Naive thymus-derived CD8-positive, alpha-beta T cell (primary cell): ENCODE measurements at places on chromosomes 4 and X. TPM values are rescaled to one million over a fixed set of nuclear protein-coding genes. Genes with fewer than 3 reads are reported as not detected.

Gene HTN1
- total RNA-seq, result not detected

Gene SRPK3
- total RNA-seq, result not detected

Gene CXorf65
- total RNA-seq, result 40.4 TPM

Gene TRIML2
- total RNA-seq, result not detected

Gene CD38
- 3.2 TPM for total RNA-seq

Gene SSX4
- total RNA-seq, result not detected

Gene MANBA
- 34.8 TPM for total RNA-seq

Gene FGF13
- total RNA-seq, result not detected

Gene RBPJ
- 59.6 TPM for total RNA-seq

Gene GRPR
- total RNA-seq, result not detected

Gene FRG2
- not detected for total RNA-seq

Gene TEX13D
- total RNA-seq, result not detected

Gene SMARCA5
- 52.9 TPM for total RNA-seq

Gene ELOVL6
- 2.1 TPM for total RNA-seq

Gene NR0B1
- total RNA-seq, result not detected

Gene AADAT
- not detected for total RNA-seq

Gene RHOXF2
- total RNA-seq, result not detected

Gene RASSF6
- not detected for total RNA-seq

Gene ASB12
- total RNA-seq, result 0.29 TPM

Gene PQBP1
- total RNA-seq, result 66.4 TPM

Gene ZNF711
- 2.3 TPM for total RNA-seq

Gene TMEM35A
- total RNA-seq, result not detected

Gene SASH3
- total RNA-seq, result 158 TPM

Gene ARHGAP6
- not detected for total RNA-seq

Gene SLC9B1
- 6.4 TPM for total RNA-seq

Gene ANOS1
- total RNA-seq, result not detected

Gene CT83
- total RNA-seq, result not detected

Gene GATA1
- not detected for total RNA-seq

Gene NPY2R
- total RNA-seq, result not detected

Gene SPATA4
- not detected for total RNA-seq

Gene RTL3
- not detected for total RNA-seq

Gene WDFY3
- total RNA-seq, result 1.0 TPM

Gene PLAC8
- total RNA-seq, result 222 TPM
